Thyroid gland (tissue), 4 donors: ENCODE measurements at places on chromosomes 4 and X.
A peak's percentile ranks its signal among the peaks of the same experiment; 100 is the strongest.

- no peak for DNase-seq
Measured at GRCh38 chr4:156593464-156593863, 378.1 kb downstream of the PDGFC start.

DNA sequence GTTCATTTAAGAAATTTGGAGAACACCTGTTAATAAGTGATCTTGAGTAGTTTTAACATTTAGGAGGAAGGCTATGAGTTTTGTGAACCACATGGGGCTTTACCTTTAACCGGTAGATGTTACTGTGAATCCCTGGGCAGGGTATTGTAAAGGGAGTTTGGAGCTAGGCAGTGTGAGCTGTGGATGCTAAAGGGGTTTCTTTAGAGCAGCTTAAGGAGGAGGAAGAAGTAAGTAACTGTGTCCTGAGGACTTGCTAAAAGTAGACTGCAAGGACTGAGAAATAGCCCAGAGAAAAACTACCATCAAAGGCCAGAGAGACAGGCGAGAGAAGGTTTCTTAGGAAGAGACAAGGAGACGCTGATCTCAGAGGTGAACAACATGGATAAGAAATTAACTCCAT, 5.6 kb downstream of the RHOH start:
- no peak for DNase-seq

DNA sequence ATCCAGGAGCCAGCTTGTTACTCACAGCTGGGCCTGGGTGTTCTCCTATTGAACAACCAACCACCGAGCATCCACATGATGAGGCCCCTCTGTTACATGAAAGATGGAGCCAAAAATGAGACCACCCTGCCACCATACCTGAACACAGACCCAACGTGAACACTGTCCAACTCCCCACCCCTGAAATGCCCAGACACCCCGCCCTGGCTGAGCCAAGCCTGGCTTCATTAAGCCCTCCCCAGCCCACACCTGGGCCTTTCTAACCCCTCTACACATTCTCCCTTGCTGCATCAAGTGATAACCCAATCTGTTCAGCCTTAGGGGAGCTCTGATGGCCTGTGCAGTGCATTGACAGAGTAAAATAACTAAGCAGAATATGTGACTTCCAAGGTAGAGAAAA, 80.7 kb downstream of the EVC start:
- DNase-seq, result no peak

DNA sequence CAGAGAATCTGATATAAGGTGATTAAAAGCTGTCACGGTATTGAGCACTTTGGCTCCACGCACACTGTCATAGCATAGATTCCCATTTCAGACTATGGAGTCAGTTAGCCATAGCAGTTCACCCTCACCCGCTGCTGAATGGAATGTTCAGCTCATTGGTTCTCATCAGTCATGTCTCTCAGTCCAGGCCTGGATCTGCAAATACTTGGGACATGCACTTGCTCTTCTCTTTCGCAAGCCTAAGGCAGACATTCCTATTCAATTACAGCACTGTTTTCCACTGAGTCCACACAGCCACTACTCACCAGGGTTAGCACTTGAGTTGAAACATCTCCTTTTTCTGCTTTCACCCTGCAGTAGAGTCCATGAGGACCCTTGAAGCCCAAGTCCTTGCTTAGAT, 30.6 kb upstream of the SCML1 start:
- DNase-seq, result no peak

DNA sequence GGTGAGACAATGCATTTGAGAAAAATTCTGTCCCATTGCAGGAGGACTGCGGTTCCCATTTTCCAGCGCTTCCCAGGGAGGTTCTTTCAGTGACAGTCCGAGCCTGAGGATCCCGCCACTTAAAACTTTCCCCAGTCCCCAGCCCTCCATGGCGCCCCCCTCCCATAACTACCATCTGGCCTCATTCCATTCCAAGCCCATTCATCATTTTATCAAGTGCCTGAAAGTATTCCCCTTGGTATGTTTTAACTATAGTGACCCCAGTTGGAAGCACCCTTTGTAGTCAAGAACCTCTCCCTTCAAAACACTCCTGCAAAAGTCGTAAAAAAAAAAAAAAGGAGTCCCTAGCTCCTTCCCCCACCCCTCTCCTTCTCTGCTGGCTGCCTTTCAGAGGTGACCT, 1.2 kb downstream of the RASL11B start:
- DNase-seq, result no peak

GRCh38 chrX:124328765-124329164, 3.7 kb upstream of the TEX13D start:
- no peak for DNase-seq

DNA sequence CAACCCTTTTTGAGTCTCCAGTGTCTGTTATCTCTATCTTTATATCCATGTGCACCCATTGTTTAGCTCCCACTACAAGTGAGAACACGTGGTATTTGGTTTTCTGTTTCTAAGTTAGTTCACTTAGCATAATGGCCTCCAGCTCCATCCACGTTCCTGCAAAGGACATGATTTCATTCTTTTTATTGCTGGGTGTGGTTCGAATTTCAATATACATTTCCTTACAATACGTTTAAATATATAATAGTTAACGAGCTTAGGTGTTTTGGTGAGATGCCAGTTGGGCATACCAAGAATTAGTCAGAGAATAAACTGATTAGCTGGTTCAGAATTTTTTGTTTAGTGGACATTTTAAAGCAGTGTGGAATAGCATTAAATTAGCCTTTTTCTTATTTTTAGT, 196.7 kb downstream of the CFAP47 start:
- no peak for DNase-seq

- DNase-seq, result no peak
Measured at GRCh38 chrX:25178555-25178954, 162.8 kb upstream of the ARX start.

DNA sequence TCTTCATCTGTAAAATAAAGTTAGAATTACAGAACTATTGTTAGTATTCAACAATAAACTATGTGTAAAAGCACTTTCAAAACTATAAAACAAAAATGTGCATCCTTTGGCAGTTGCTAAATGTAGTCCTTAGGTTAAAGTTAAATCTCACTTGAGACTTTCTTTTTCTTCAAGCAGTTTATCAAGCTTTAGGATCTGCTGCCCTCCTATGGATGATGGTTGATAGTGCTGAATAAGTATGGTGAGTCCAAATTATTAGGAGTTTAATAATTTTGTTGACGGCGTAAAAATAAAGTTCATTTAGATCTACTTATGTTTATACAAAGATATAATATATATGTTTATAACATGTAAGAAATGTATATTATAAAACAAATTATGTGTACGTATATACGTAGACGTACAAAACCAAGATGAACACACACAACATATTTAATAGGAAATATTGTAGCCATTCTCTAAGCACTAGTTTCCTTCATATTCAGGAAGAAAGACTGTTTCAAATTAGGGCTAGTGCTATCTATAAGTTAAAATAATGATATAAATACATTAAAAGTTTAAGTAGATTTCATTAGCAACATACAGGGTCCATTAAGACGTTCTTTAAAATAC, 22.3 kb downstream of the UGT2A2 start:
- DNase-seq, result no peak

DNA sequence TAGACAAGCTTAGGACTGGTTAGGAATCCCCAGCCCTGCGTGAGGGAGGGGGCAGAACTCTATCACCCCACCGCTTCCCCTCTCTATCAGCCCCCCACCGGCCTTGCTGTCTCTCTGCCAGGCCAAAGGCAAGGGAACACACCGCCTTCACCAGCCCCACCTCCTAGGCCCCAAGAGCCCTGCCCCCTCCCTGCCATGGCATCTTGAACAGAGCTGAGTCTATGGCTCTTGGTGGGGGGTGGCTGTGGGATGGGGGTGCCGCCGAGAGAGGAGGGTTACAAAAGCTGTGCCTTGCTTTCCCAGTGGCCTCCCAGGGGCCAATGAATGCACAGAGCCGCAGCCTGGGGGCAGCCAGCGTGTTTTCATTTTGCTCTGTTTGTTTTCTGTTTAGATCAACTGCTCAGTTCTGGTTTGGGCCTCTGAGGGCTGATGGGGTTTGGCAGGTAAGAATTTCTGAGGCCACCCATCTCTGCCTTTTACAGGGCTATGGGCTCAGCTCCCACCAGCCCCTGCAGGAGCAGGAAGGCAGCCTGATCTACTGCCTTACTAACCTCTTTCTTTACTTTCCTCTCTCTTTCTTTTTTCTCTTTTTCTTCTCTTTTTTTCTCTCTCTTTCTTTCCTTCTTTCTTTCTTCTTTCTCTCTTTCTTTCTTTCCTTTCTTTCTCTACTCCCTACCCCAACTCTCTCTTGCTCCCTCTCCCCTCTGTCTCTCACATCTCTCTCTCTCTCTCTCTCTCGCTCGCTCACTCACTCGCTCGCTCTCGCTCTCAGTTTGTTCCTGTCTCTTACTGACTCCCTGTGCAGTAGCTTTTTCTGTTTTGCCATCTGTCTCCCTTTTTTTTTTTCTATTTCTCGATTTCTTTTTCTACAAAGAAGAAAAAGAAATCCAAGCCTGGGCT, 128.3 kb downstream of the PJA1 start:
- DNase-seq, result no peak

DNA sequence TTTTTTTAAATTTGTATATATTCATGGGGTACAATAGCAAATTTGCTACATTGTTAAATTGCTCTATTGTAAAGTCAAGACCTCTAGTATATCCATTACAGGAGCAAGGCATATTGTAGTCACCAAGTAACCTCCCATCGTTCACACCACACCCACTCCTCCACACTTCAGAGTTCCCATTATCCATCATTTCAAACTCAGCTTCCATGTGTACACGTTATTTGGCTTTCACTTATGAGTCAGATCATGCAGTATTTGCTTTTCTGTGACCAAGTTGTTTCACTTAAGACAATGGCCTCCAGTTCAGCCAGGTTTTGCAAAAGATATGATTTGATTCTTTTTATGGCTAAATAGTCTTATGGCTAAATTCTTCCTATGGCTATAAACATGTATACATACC, 2614.2 kb downstream of the PCDH7 start:
- no peak for DNase-seq

DNA sequence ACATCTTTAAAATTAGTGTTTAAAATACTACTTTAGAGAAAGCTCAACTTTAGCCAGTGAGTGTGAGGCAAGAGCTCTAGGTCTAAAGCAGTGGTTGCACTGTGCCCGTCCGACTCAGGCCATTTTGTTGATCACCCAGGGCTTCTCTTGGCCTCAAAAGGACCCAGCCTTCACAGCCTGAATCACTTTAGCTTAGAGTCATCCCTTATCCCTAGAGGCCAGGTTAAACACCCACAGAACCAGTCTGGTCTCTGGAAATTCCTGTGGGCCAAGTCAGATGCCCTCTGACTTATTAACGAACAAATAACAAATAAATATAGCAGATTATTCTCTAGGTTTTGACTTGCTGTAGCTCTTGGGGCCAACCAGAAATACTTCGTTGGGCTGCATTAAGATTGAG, 102.3 kb downstream of the WWC2 start:
- DNase-seq, result no peak

DNA sequence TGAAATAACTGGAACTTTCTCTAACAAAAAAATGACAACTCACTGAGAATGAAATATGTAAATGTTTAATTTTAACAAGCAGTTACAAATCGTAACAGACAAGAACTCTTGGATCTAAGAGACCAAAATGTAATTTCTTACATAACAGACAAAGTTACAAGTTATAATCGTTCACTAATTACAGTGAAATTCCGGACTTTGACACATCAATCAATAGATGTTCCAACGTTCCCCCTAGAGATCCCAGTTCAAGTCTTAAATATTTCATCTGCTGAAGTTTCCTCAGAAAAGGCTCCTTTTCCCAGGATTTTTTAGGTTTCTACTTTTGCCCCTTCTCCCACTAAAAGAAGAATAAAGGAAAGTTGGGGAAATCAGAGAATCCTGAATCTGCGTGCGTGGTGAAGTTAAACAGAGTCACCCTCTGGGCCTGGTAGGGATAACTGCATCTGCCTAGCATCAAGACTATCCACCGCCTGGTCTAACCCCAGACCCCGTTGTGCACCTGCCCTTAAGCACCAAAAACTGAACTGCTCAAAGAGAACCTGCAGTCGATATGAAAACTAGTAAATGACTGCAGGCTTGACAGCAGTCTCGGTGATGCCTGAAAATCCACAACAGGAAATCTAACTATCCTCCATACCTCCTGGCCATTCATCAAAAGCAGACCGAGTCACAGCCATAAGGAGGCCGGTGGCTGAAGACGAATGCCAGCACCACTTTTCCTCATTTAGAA, 2.3 kb downstream of the IRF2 start:
- DNase-seq, result peak; percentile 6

- DNase-seq, result no peak
Measured at GRCh38 chrX:9909254-9909653, 57.9 kb upstream of the CLDN34 start.

DNA sequence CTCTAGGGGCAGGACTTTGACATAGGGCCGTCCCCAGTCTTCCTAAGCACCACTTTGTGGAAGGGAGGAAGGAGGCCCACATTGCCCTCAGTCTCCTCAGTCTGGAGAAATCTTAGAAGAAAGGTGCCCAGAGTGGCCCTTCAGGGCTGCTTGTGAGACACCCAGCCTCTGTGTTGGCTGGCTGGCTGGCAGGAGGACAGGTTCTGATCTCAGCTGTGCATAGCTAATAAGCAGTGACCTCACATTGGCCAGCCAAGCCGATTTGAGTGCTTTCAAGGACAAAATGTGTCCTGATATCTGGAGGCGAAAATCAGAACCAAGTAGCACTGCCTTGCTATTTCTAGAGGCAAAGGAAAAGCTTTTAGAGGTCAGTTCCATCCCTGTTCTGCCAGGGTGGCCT, 211.5 kb downstream of the BCOR start:
- peak; percentile 89 for DNase-seq

- DNase-seq, result peak; percentile 25
Measured at GRCh38 chrX:129777218-129778030, 2.3 kb upstream of the SASH3 start.

DNA sequence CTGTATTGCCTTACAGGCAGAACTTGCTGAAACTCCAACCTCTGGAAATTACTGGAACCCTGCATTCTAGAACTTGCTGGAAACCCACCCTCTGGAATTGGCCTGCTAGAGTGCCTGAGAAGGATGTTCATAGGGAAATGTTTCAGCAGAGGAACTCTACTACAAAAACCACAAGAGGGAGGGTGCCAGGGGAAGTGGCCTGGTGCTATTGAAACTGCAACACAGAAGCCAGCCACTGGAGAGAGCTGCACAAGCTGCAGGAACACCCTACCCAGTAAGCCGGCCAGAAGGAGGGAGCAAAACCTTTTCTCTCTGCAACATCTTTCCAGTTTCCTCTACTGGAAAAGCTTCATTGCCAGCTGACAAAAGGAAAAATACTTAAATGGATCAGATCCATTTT, 2.5 kb upstream of the BRWD3 start:
- DNase-seq, result peak; percentile 55

DNA sequence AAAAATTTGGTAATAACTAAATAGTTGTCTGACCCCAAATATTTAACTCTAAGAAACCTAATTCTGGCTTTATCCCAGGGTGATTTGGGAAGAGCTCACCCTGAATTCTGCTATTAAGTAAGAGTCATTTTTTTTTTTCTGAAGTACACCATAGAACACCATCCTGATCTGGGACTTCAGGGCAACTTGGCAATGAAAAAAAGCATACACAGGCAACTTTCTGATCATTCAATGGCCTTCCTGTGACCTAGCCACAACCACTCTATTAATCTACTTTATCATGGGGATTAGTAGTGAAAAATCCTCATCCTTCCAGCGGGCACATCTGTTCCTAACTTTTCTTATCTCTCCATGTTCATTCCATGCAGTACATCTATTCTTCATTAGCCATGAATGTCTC, 333.2 kb upstream of the MAD2L1 start:
- DNase-seq, result no peak

- no peak for DNase-seq
Measured at GRCh38 chr4:99586797-99587196, 12.2 kb downstream of the MTTP start.
